ENCODE measurements at places on chromosomes 1 and 21.

- DNase-seq: no peak
Observed at GRCh38 chr1:107707111-107707510, 257.9 kb downstream of the VAV3 start.

- DNase-seq: peak; percentile 52
Observed at GRCh38 chr1:91501523-91501851, 836 bp downstream of the CDC7 start.

- DNase-seq: no peak
Observed at GRCh38 chr1:243735457-243735856, 114.6 kb downstream of the AKT3 start.

DNA sequence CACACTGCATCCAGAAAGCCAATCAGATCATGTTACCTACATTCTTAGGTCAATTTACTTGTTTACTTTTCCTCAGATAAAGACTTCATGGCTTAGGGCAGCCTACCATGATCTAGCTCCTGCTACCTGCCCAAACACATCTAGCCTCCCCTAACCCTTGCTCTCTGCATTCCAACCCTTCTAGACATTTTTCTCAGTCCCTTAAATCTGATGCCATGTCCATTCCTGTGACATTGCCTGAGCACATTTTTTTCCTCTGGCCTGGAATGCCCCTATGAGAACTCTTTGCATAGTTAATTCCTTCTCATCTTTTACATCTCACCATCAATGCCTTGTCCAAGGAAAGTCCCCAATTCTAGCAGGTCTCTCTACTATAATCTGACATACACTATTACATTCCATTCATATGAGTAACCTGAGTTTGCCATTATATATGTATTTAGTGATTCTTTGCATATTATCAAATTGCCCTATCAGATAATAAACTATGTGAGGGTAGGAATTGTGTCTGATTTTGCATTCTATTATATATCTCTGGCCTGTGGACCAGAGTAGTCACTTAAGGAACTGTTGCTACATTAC lies 166.9 kb downstream of the COL11A1 start:
- peak; percentile 13 for DNase-seq

DNA sequence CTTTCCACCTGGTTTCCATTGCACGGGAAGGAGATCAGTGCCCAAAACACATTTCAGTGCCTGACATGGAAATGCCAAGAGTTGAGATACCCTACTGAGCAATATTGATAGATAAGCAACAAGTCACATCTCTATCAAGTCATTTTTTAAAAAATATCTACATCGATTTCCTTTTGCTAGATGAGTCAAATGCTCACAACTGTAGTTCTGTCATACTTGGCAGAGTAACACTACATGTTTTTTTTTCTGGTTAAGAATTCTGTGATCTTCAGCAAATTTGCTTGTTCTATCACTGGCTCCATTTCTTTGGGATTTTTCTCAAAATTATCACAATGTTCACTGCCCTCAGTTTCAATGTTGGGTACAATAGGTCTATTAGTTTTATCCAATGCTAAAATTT lies 145.4 kb downstream of the ZC3H11B start:
- no peak for DNase-seq

Data from RWPE1 (cell line).